ENCODE measurements at places on chromosomes 6 and 20.

DNA sequence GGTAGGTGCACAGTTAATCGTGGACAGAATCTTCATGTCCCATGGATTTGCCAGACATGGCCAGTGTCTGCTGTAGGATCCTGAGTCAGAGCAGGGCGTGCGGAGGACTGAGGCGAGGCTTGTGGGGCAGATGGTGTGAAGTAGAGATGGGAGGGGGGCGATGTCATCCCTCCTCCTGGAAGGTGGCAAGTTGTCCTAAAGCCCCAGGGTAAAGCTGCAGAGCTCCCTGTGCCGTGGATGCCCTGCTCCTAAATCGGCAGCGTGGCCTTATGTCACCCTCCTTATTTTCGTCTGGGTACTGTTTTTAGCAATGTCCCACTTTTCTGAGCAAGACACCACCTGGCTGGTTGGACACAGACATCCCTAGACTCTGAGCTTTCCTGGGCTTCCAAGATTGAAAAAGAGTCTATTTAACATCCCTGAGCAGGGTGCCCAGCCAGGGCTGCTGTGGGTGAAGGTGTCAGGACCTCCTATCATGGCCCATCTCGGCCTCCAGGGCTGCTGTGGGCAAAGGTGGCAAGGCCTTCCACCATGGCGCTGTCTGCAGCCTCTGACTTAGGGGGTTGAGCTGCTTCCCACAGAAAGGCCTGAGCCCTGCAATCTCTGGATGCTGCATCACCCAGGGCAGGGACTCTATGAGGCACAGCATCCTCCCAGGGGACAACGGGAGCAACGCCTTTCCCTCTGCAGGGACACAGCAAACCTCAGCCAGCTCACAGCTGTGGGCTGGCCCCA is 145.4 kb downstream of the TTLL2 start:
- no peak for DNase-seq

- no peak for DNase-seq
Observed at GRCh38 chr6:21935561-21936028, 342.0 kb downstream of the SOX4 start.

DNA sequence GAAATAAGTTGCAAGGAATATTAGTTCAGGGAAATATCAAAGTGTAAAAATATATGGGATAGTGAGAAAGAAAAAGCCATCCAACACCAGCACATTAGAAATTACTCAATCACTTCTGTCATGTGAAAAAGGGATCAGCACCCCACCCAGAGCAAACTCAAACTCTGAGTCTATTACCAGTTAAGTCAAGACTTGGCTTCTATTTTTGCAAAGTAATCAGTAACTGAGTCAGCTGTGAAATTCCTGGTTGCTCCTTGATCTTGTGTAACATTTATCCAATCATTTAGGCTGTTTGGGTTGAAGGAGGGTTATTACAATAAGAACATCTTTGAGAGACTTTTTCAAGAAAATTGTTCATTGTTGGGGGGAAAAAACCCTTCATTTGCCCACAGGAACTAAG is 51.2 kb downstream of the SLC22A23 start:
- no peak for DNase-seq

- no peak for DNase-seq
Observed at GRCh38 chr6:158506601-158507000, 53.3 kb upstream of the TMEM181 start.

DNA sequence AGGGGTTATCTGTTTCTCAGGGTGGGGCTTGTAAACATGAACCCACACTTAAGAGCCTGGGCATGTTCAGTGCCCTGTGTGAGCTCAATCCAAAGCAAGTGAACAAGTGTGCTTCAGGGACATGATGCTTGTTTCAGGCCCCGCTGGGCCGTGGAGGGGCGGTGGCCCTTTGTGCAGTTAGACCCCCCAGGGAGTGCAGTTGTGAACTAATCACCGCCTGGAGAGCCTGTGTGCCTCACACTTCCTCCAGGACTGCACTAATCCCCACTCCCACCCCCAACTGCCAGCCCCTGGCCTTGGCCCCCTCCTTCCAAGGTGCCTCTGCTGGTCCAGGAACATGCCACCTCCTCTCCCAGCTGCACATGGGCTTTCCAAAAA is 58.1 kb downstream of the RREB1 start:
- DNase-seq, result no peak

- DNase-seq, result no peak
Observed at GRCh38 chr6:138590796-138591709, 91.8 kb upstream of the NHSL1 start.

GRCh38 chr20:6558341-6558740 is 209.1 kb upstream of the BMP2 start:
- no peak for DNase-seq

DNA sequence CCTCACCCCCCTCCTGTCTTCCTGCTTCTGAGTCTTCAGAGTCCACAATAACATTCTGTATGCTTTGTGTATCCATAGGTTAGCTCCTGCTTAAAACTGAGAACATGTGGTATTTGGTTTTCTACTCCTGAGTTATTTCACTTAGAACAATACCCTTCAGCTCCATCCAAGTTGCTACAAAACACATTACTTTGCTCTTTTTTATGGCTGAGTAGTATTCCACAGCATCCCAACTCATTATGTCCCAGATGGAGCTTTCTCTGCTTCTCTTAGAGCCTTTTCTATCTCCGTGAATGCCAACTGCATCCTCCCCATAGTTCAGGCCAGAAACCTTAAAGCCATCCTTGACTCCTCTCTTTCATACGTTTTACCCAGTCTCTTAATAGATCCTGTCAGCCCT is 55.8 kb downstream of the STMND1 start:
- DNase-seq, result no peak

GRCh38 chr20:36951198-36951978 is at the start of gene SAMHD1:
TSS of gene SAMHD1 (minus strand) at chr20:36951708. CDS start at chr20:36951643, 65 bp downstream.
- DNase-seq, result peak; percentile 77

- DNase-seq, result no peak
Observed at GRCh38 chr20:4169360-4170190, 154.2 kb upstream of the RNF24 start.

DNA sequence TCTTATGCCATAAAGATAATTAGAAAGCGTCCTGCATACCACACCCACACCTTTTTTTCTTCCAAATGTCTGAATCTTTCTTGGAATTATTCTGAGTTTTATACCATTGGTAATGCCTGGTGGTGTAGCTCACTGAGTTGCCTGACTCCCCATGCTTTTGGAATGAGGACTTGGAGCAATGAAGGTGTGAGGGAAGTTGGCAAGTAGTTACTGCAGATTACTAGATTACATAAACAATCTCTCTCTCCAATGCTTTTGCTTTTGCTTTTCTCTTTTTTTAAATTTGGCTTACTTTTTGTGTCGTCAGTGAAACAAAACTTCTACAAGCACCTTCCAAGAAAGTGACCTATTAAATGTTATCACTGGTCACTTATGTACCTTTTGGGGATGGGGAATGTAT is 406.1 kb upstream of the SOX4 start:
- DNase-seq, result no peak

- no peak for DNase-seq
Observed at GRCh38 chr6:63452125-63452524, 120.2 kb upstream of the LOC128125822 start.

DNA sequence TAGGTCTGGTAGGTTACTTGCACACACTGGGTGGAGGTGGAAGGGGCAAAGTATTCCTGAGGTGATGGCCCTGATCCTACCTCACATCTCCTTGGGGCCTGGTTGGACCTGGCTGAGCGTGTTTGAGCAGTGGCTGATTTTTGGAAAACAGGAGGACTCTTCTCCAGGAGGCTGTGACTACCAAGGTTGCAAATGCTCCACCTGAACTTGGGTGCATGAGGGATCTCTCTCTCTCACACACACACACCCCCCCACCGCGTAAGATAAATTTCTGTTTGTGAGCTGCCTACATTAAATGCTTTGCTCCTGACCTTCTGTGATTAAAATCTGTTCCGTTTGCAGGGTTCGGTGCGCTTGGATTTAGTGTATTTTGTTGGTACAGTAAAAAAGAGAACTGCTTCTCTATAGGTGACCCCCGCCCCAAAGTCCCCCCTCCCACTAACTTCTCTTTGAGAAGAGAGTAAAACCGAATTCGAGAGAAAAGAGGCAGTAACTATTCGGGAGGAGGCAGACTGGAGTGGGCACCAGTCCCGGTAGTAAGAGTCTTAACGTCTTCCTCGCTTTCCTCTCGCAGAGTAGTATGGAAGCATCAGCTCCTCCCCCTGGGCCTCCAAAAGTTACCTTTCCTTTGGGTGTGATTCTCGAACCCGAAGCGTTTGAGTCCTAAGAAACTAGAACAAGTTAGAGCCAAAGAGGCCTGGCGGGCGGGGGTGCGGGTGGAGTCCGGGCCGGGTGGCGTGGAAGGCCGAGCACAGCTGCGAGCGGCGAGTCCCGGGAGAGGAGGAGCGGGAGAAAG is 585 bp upstream of the DSE start:
- DNase-seq, result no peak

DNA sequence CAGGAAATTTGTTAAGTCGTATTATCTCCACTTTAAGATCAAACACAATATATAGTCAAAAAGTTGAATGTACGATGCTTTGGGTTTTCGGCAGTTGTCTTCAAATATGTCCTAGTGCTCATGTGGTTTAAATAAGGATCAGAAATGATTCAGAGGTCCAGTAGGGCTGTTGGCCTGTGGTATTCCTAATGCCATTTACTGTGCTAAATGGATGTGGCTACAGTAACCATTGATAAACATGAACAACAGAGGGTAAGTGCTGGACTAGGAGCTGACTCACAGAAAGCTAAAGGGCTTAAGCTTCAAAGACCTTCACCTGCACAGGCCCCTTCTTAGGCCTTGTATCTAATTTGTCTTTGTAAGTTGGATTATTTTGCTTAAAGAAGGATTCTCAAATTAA is 80.5 kb upstream of the TPD52L1 start:
- no peak for DNase-seq

DNA sequence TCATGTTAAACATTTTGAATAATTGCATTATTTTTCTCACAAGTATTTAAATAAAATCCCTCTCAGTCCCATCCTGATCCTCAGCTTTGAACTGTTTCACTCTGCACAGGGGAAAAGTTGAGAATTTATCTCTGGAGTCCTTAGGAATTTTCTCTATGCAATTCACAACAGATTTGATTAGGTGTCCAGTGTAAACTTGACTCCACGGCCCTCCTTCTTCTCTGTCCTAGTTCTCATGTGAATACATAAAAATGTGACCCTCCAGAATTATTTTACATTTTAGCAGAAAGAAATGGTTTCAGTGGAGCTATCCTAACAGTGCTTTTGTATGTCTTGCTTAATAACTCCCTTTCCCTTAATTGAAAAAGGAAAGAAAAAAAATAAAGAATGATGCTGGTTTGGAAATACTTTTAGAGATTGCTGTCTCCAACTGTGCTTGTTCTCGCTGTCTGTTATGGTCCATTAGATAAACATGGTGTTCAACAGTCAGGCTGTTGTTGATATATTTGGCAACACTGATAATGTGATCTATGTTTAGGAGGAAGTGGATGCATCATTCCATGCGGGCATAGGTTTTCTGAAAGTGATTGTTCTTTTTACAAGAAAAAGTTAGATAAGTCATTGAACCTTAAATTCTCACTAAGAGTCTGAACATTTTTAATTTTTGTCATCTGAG is 599.4 kb upstream of the CITED2 start:
- no peak for DNase-seq

DNA sequence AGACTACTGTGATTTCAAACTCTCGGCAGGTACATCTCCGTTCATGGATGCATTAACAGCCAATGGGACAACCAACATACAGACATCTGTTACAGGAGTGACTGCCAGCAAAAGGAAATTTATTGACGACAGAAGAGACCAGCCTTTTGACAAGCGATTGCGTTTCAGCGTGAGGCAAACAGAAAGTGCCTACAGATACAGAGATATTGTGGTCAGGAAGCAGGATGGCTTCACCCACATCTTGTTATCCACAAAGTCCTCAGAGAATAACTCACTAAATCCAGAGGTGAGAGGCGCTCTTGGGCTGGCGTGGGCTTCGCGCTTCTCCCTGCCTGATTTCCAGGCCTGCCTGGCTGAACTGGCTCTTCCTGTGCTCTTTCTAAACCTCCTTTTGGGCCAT is 68.4 kb downstream of the RPP40 start:
- DNase-seq, result no peak

- DNase-seq, result no peak
Observed at GRCh38 chr6:88870717-88871330, 92.6 kb downstream of the RNGTT start.

DNA sequence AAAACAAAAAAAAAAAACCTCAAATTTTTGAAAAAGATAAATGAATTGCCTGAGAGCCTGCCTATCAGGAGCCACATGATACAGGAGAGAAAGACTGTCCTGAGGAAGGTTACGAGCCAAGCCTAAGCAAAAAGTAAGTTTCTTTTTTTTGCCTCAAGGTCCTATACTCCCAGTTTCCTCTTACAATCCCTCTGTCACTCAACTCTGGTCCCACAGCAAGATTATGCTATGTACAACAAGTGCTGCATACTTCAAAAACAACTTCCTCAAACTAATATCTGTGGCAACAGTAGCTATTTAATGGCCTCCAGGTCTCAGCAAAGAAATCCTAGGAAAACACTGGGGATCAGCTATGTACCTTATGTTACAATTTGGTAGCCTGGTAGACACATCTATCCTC is 46.8 kb downstream of the PLN start:
- DNase-seq, result no peak

GRCh38 chr20:2463616-2464365 is 6.8 kb downstream of the SNRPB start:
- DNase-seq, result no peak

- no peak for DNase-seq
Observed at GRCh38 chr20:15555913-15556312, 1017.3 kb downstream of the KIF16B start.

- DNase-seq, result no peak
Observed at GRCh38 chr6:157337751-157338150, 14.4 kb upstream of the TMEM242 start.
